ENCODE measurements at places on chromosomes 7 and 10. TPM values are rescaled to one million over a fixed set of nuclear protein-coding genes. Genes with fewer than 3 reads are reported as not detected.

The ITGB8 gene
- polyA plus RNA-seq = 0.54 TPM

The CDK6 gene
- 1.6 TPM for polyA plus RNA-seq

DNA sequence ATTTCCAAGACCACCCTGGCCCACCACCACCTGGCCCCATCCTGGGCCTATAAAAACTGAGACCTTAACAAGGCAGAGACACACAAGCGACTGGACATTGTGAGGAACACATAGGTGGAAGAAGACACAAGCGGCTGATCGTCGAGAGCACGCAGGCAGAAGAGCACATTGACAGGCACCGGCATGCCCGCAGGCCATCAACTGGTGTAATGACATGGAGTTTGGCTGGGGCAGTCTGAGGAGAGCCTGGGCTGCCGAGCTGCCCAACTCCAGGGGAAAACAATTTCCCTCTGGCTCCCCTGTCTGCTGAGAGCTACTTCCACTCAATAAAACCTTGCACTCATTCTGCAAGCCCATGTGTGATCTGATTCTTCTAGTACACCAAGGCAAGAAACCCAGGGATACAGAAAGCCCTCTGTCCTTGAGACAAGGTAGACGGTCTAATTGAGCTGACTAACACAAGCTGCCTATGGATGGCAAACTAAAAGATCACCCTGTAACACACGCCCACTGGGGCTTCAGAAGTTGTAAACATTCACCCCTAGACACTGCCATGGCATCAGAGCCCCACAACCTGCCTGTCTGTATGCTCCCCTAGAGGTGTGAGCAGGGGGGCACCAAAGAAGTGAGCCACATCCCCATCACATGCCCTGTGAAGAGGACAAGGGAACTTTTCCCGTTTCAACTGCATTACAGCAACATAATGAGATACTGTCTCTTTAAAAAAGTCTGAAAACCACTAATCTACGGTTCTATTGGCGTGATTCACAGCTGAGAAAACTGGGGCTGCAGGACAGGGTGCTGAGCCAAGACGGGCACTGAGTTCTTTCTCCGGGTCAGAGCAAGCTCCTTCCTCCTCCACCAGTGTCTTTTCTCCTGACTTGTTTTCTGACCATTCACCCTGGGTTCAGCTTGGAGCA lies 18.5 kb upstream of the TNS3 start:
- H3K27me3 ChIP-seq = no peaks in the 10 kb centered on the region
- peaks cover 4% of the 10 kb centered on the region for H3K4me1 ChIP-seq
- no peak overlapping the region for H3K4me3 ChIP-seq
- no peaks in the 10 kb centered on the region for H3K36me3 ChIP-seq
- no peak overlapping the region for H3K27ac ChIP-seq

DNA sequence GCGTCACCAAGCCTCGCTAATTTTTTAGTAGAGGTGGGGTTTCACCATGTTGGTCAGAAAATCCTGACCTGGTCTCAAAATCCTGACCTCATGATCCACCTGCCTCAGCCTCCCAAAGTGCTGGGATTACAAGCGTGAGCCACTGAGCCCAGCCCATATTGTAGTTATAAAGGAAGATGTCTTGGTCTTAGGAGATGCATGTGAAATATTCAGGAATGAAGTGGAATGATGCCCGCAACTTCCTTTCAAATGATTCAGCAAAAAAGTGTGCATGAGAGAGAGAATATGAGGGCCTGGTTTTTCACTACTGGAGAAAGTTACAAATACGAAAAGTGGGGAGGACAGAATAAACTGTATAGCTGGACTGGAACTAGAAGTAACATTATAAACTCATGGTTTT lies 15.9 kb downstream of the TMEM209 start:
- no peak overlapping the region for H3K4me3 ChIP-seq
- H3K27ac ChIP-seq = no peak overlapping the region
- no peak for DNase-seq
- H3K4me1 ChIP-seq = no peaks in the 10 kb centered on the region
- no peaks in the 10 kb centered on the region for H3K27me3 ChIP-seq
- peaks cover 5% of the 10 kb centered on the region for H3K36me3 ChIP-seq

- no peak overlapping the region for H3K4me3 ChIP-seq
- peak; percentile 5 for DNase-seq
- no peak overlapping the region for H3K27ac ChIP-seq
- peaks cover 4% of the 10 kb centered on the region for H3K4me1 ChIP-seq
Measured at GRCh38 chr7:87370660-87371180, 25.3 kb downstream of the CROT start.

GRCh38 chr7:139897422-139898090 lies 68.5 kb downstream of the TBXAS1 start:
- H3K27ac ChIP-seq = no peak overlapping the region
- H3K27me3 ChIP-seq = no peaks in the 10 kb centered on the region
- H3K36me3 ChIP-seq = no peaks in the 10 kb centered on the region
- H3K4me3 ChIP-seq = no peak overlapping the region
- no peak for DNase-seq
- no peaks in the 10 kb centered on the region for H3K4me1 ChIP-seq

- H3K4me3 ChIP-seq = no peak overlapping the region
- DNase-seq = no peak
- H3K4me1 ChIP-seq = no peaks in the 10 kb centered on the region
- H3K36me3 ChIP-seq = no peaks in the 10 kb centered on the region
Measured at GRCh38 chr7:157434231-157434630, 97.4 kb downstream of the DNAJB6 start.

- no peak overlapping the region for H3K4me3 ChIP-seq
- H3K36me3 ChIP-seq = no peaks in the 10 kb centered on the region
- no peak for DNase-seq
Measured at GRCh38 chr7:96354881-96355280, 33.0 kb upstream of the SLC25A13 start.

GRCh38 chr7:149872419-149873073 lies 1.2 kb upstream of the ATP6V0E2 start:
- peak; percentile 58 for DNase-seq
- no peaks in the 10 kb centered on the region for H3K4me1 ChIP-seq
- H3K27me3 ChIP-seq = no peaks in the 10 kb centered on the region

GRCh38 chr10:93915598-93915997 lies 21.8 kb downstream of the SLC35G1 start:
- no peak overlapping the region for H3K27ac ChIP-seq
- no peaks in the 10 kb centered on the region for H3K27me3 ChIP-seq
- H3K4me1 ChIP-seq = no peaks in the 10 kb centered on the region
- H3K36me3 ChIP-seq = no peaks in the 10 kb centered on the region

DNA sequence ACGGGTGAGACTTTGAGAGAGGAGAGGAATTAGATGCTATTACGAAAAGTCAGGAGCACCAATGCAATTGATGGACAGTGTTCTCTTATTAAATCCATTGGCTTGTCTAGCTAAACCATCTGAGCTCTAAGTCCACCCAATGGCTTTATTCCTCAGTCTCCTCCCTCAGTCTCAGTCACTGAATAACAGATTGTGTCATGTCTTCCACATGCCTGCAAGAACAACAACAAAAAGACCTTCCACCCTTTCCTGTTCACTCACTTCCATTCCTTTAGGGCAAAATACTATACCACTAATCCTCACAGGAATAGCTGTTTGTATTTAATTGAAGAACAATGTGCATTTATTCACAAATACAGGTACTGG lies 154.8 kb upstream of the LAMB4 start:
- H3K27ac ChIP-seq = no peak overlapping the region
- no peak overlapping the region for H3K4me3 ChIP-seq
- H3K4me1 ChIP-seq = peaks cover 3% of the 10 kb centered on the region
- DNase-seq = no peak
- no peaks in the 10 kb centered on the region for H3K27me3 ChIP-seq

GRCh38 chr7:121202125-121202524 lies 126.7 kb upstream of the WNT16 start:
- H3K36me3 ChIP-seq = no peaks in the 10 kb centered on the region
- DNase-seq = no peak
- H3K4me3 ChIP-seq = no peak overlapping the region
- no peaks in the 10 kb centered on the region for H3K4me1 ChIP-seq
- H3K27me3 ChIP-seq = no peaks in the 10 kb centered on the region

GRCh38 chr10:117241541-117242462 lies 888 bp downstream of the SLC18A2 start:
- no peak overlapping the region for H3K27ac ChIP-seq
- H3K27me3 ChIP-seq = peaks cover 61% of the 10 kb centered on the region
- no peak overlapping the region for H3K4me3 ChIP-seq
- H3K4me1 ChIP-seq = no peaks in the 10 kb centered on the region

GRCh38 chr7:142571581-142571980 lies 177.7 kb upstream of the PRSS1 start:
- H3K27me3 ChIP-seq = peaks cover 4% of the 10 kb centered on the region
- no peak for DNase-seq
- no peaks in the 10 kb centered on the region for H3K4me1 ChIP-seq
- no peak overlapping the region for H3K4me3 ChIP-seq
- H3K36me3 ChIP-seq = no peaks in the 10 kb centered on the region
- no peak overlapping the region for H3K27ac ChIP-seq

DNA sequence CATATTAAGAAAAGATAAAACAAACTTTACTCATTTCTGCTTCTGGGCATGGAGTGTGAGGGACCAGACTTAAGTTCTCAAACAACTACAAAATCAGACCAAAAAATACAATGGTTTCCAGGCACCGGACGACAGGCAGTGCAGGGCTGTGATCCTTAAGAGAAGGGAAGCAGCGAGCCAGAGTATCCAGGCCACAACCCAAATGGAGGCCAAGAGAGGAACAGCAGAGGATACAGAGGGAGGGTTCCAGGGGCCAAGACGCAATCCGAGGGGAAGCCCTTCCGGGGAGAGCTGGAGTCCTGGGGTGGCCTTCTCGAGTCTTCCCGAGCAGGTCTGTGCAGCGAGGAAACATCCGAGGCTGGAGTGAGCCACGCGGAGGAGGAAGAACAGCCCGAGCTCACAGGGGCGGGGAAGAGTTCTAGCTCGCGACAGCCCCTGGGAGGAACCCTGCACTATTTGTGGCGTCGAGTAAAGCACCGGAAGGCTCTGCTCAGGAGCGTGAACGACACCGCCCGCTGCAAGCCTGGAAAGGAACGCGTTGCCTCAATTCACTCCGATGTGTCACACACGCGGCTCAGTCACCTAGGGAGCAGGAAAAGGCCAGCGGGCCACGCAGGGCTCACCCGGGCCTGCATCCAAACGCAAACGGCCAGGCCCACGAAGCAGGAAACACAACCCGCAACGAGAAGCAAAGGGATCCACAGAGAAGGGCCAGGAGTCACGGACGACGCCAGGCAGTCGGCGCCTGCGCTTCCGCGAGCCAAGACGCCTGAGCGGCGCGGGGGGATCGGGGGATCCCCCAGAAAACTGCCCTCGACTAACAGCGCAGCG lies 933 bp upstream of the RNF32 start:
- H3K27ac ChIP-seq = peak overlapping the region; percentile 62
- H3K4me3 ChIP-seq = peak overlapping the region; percentile 85
- H3K4me1 ChIP-seq = no peaks in the 10 kb centered on the region
- H3K36me3 ChIP-seq = peaks cover 7% of the 10 kb centered on the region
- no peak for DNase-seq
- H3K27me3 ChIP-seq = no peaks in the 10 kb centered on the region
